Activated CD4-positive, alpha-beta T cell treated with anti-CD3 and anti-CD28 coated beads, Interleukin-2, amount 50 U/mL, for 4 hours (primary cell): ENCODE measurements at places on chromosomes 7 and 10.

GRCh38 chr7:22208799-22209198 is 148.2 kb downstream of the RAPGEF5 start:
- DNase-seq = no peak

DNA sequence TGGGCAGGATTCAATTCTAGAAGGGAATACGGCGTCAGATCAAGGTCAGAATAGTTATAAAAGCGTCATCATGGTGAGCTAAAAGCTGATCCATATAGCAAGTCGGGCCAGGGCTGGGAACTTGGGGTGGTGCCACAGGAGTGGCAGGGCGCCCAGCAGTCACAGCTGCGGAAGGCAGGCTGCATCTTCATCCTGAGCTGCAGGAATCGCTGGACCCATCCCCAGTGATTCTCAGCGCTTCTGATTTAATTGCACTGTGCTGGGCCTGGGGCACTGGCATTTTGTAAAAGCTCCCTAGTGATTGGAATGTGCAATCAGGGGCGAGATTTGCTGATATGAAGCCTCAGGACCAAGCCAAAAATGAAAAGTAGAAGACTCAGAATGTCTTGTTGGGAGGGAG is 135.3 kb downstream of the CTTNBP2 start:
- no peak for DNase-seq

GRCh38 chr7:75658369-75658768 is 80.4 kb downstream of the HIP1 start:
- DNase-seq = no peak

GRCh38 chr10:133372507-133372906 is 647 bp downstream of the ECHS1 start:
- no peak for DNase-seq

GRCh38 chr7:27745064-27745583 is 5.2 kb downstream of the TAX1BP1 start:
- no peak for DNase-seq
